ENCODE measurements at places on chromosomes 3 and 15. TPM values are rescaled to one million over a fixed set of nuclear protein-coding genes. Genes with fewer than 3 reads are reported as not detected.

Gene PAK6
- total RNA-seq: 11.1 TPM

Gene HCLS1
- total RNA-seq: 2.9 TPM

Gene DUOX2
- total RNA-seq: 1.6 TPM

Gene EBLN2
- total RNA-seq: 10.7 TPM

Gene ERC2
- 15.6 TPM for total RNA-seq

Gene LMCD1
- total RNA-seq: 22.4 TPM

Gene SEMA3B
- 179 TPM for total RNA-seq

Measured in mesothelial cell of epicardium (in vitro differentiated cells).